Nephron progenitor cell (in vitro differentiated cells): ENCODE measurements at places on chromosomes 1 and 21.
A peak's percentile ranks its signal among the peaks of the same experiment; 100 is the strongest.

DNA sequence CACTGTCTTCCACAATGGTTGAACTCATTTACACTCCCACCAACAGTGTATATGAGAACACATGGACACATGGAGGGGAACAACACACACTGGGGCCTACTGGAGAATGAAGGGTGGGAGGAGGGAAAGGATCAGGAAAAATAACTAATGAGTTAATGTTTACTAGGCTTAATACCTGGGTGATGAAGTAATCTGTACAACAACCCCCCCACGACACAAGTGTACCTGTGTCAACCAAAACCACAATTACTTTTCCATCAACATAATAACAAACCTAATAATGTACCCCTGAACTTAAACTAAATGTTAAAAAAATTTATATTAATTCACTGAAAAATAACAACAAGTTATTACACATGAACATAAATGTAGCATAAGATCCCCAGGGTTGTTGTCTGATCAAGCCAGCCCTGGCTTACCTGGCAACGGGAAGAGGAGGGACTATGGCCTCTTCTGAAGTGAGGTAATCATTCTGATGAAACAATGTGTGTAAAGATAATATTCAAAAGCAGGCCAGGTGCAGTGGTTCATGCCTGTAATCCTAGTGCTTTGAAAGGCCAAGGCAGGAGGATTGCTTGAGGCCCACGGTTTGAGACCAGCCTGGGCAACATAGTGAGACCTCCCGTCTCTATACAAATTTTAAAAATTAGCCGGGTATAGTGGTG is 40.8 kb upstream of the HEATR1 start:
- DNase-seq, result no peak

DNA sequence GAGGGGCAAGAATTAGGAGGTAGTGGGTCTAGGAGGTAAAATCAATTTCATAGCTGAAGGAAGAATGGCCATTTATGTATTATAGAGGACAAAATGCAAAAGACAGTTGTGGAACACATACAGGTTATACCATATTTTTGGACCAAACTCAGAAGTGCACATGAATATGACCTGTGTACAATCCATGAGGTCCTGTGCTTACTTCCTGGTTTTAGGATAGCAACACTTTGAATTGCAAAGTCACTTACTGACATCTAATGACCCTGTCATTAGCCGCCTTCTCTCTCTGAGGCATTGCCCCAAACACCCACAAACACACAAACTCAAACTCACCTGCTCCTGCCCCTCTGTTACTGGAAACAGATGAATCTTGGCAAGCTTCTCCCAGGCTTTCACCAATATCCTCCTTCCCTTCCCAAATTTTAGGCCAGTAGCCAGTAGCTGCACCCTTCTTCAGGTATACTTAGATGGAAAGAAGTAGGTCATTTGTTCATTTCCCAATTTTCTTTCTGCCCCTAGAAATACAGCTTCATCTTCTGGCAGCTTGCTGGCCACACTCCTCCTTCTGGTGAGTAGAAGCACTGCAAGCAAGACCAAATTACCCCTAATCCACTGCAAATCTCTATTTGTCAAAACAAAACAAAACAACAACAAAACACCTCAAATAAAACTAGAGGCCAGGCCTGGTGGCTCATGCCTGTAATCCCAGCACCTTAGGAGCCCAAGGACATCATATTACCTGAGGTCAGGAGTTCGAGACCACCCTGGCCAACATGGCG is 13.7 kb upstream of the RPL5 start:
- DNase-seq, result no peak

GRCh38 chr1:98322086-98322485 is 339.4 kb upstream of the SNX7 start:
- DNase-seq, result no peak

GRCh38 chr1:190494451-190494850 is 16.8 kb upstream of the BRINP3 start:
- DNase-seq, result no peak

- no peak for DNase-seq
Observed at GRCh38 chr1:202291961-202292712, 49.6 kb downstream of the UBE2T start.

DNA sequence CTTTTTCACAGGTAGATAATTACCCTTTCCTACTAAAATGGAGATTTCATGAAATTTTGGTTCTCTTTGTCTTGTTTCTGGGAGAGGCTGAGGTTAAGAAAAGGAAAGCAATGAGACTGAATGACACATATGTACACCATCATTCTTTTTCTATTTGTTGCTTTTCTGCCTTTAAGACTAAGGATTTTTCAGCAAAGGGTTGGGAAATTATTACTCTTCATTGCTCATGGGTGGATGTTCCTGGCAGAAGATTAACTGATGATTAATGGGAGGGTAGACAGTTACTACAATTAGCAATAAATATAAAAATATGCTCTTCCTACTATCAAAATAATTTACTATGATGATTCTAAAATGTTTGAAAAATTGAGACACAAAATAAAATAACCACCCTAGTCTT is 316.5 kb upstream of the USP24 start:
- DNase-seq, result no peak

GRCh38 chr1:145962157-145963102 is 1.9 kb downstream of the ANKRD34A start:
- DNase-seq, result peak; percentile 28

DNA sequence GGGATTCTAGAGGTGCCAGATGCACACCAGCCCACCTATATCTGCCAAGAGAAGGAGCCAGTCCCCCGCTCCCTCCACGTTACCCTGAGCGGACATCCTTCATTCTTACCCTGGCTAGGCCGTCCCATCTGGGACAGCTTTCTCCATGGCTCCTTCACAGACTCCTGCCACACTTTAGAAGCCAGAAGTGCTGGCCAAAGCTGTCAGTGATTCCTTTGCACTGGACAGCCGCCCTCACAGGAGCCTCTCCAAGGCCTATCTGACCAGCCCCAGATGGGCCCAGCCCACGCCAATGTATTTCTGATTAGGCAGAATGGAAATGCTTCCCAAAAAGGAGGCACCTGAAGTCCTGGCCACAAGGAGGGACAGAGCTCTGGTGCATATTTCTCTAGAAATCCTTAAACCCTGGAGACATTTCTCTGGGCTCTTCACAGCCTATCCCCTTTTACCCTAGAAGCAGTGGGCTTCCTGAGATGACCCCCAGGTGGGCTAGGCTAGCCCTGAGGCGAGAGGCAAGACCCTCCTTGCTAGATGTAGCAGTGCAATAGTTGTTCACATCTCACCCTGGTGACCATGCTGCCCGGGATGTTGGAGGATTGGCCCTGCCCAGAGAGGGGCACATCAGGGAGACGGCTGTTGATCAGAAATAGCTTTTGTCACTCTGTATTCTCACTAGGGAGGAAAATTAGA is 44.1 kb downstream of the RASSF5 start:
- DNase-seq, result no peak

- DNase-seq, result no peak
Observed at GRCh38 chr1:9749361-9749760, 74.4 kb downstream of the CLSTN1 start.

- DNase-seq, result no peak
Observed at GRCh38 chr1:147609358-147609757, 61.0 kb downstream of the ACP6 start.

DNA sequence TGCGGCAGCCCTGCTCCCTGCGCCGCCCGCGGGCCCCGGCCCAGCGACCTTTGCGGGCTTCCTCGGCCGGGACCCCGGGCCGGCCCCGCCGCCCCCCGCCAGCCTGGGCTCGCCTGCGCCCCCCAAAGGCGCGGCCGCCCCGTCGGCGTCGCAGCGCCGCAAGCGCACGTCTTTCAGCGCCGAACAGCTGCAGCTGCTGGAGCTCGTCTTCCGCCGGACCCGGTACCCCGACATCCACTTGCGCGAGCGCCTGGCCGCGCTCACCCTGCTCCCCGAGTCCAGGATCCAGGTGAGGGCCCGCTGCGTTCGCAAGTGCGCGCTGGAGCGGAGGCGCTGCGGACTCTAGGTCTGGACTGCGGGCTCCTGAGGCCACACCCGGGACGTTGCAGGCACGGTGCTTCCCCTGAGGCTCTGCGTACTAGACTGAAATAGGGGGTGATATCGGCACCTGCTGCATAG is 351 bp downstream of the MIXL1 start:
- peak; percentile 62 for DNase-seq

DNA sequence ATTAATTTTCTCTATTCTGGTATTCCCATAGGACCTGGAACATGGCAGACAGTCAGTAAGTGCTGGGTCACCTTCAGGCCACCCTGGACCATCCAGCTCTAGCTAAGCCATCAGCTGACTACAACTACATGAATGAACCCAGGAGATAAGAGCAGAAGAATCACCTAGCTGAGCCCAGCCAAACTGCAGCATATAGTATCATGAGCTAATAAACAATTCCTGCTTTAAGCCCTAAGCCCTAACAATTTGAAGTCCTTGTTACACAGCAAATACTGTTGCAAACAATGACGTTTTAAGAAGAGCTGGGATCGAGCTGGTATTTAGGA is 14.2 kb upstream of the CITED4 start:
- DNase-seq, result no peak

GRCh38 chr1:15944308-15945010 is 31.4 kb downstream of the ZBTB17 start:
- no peak for DNase-seq

- no peak for DNase-seq
Observed at GRCh38 chr1:75786901-75787493, 941 bp downstream of the RABGGTB start.

- no peak for DNase-seq
Observed at GRCh38 chr1:226919587-226919986, 20.5 kb upstream of the COQ8A start.

- no peak for DNase-seq
Observed at GRCh38 chr1:55249646-55250398, 34.7 kb upstream of the USP24 start.
